ENCODE measurements at places on chromosomes 11 and 22.

- DNase-seq: no peak
These were observed 438 bp downstream of the ZW10 start for GRCh38 chr11:113773092-113773415.

DNA sequence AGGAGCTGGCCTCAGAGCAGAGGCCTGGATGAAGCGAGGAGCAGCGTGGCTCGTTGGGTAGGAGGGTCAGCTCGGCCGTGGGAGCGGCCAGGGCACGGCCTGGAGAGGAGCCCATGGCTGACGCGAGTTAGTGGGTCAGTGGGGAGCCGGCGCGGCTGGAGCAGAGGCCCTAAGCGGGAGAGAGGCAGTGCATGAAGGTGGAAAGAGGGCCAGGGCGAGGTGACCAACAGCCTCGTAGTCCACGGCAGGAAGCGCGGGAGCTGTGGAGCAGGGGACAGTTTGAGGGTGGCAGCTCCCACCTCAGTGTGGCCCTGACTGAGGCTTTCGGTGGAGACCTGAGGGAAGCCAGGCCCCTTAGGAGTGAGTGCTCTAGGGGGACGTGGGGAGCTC, 24.1 kb downstream of the DCPS start:
- no peak for DNase-seq

DNA sequence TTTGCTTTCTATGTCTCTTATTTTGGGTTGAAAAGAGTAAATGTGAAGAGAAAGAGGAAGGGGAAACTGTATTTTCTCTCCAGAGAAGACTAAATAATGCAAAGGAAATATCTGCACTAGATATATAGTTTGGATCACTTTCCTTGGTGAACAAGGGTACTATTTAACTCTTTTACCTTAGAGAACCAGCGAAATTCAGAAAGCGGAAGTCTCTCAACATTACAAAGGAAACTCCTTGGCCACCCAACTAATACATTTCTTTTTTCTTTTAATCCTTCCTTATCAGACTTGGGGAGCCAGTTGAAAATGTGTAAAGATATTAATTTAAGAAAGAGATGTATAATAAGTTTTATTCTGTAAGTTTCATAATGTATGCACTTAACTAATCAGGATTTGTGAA, 64.2 kb downstream of the SESN3 start:
- no peak for DNase-seq

- DNase-seq: no peak
These were observed 37.9 kb downstream of the ST14 start for GRCh38 chr11:130197386-130198035.

GRCh38 chr22:36344106-36344827, 43.5 kb downstream of the MYH9 start:
- no peak for DNase-seq

- DNase-seq: no peak
These were observed 27.3 kb downstream of the USP35 start for GRCh38 chr11:78216021-78216420.

DNA sequence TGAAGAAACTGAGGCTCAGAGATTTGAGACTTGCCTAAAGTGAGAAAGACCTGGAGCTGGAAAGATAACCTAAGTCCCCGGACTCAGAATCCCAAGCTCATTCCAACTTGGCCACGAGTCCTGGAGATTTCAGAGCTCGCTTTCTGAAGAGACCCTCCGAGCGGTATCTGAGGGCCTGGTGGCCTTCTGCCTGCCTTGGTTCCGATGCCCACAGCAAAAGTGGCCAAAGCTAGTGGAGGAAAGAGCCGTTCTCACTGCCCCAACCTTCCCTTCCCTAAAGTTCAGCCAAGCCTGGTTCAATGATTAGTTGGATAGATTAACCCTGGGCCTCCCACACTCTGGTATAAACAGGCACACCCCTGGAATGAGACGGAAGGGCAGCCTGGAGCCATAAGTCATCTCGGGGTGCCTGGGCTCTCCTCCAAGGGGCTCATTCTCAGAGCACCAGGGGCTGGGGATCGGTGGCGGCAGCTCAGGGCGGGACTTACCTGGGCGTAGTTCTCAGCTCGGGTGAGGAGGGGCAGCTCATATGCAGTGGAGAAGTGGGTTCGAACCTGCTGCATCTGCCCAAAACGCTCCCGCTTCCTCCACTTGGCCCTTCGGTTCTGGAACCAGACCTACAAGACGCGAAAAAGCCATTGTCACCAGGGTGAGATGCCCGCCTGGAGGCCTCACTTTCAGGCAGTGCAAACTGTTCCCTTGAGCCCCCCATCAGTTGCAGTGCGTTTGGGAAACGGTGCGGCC, 42.8 kb downstream of the ALX4 start:
- no peak for DNase-seq

- no peak for DNase-seq
These were observed 2.3 kb downstream of the OR51G1 start for GRCh38 chr11:4921796-4922195.

DNA sequence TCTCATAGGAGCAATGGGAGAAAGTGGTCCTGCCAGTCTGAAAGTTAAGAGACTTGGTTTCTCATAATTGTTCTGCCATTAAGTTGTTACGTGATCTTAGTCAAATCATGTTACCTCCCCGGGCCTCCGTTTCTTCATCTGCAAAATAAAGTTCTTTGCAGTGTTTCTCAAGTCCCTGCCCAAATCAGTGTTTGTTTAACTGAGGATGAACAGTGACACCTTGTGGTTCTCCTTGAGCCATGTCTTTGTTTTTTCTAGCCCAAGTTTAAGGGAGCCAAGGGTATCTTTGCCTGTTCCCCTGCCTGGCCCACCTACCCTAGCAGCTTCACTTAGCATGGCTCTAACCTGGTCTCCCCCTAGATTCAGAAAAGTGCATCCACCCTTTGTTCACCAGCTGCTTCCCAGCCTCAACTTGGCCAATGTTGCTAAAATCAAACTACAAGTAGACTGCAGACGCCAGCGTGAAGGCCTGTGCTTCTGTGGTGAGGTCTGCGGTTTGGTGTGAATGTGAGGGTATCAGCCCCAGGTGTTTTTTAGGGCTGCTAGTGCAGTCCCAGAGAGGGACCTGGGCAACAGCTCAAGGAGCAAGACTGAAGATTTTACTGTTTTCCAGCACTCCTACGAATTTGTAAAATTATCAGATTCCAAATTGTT, 35.5 kb downstream of the FZD4 start:
- DNase-seq: no peak

DNA sequence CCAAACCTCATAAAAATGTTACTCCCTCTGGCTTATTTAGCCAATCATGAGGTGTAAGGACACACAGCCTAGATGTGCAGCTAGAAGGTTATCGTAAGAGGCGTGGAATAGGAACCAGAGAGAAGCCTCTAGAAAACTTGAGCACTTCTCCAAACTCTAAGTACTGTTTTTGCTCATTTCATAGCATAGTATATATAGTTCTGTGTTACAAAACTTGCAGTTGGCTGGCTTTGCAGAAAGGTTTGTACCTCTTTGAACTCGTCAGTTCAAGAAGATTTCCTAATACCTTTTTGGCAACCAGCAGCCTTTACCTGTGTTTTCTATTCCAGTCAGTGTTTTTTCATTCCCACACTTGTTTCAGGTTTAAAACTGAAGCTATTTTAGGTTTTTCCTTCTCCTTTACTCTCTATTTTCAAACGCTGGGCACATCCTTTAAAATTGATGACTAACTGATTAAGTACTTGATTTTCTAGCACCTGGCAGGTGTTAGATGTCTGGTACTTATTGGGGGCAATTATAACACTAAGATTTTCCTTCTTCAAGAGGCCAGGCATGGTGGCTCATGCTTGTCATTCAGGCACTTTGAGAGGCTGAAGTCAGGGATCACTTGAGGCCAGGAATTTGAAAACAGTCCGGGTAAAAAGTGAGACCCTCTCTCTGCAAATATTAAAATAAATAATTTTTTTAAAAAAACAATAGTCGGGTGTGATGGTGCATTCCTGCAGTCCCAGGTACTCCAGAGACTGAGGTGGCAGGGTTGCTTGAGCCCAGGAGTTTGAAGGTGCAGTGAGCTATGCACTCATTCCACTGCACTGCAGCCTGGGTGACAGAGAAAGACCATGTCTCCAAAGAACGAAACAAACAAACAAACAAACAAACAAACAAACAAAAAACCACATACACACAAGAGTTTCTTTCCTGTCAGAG, 125.2 kb downstream of the LRRC4C start:
- DNase-seq: no peak

DNA sequence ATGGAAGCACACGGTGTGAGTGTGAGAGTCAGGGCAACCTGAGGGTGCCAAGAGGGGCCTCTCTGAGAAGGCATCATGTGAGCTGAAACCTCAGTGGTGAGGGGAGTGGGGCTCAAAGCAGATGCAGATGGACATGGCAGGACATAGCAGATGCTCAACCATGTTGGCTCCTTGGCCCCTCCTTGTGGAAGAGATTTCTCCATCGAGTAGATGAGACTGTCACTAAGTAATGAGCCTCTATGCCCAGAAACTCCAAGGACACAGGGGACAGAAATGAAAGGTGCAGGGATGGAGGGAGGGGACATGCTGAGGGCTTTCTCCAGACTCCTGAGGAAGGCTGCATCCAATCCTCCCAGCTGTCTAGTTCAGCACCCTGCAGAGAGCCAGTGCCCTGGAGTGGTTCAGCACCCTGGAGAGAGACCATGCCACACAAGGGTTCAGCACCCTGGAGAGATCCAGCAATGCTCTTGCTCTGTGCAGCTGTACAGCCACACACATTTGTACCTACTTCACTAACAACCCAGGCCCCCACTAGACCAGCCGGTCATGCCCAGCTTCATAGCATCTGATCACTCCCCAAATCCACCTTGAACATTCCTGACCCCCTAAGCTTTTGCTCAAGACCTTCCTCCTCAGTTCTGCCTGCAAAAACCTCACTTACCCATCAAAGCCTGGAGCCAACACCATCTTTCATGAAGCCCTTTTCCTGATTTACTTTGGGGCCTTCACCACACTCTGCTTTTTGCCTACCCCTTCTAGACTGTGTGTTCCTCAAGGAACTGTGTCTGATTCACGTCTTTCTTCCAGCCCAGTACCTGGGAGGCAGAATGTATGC, 252.0 kb downstream of the CTTN start:
- DNase-seq: no peak

GRCh38 chr11:72179049-72179803, 12.7 kb upstream of the FOLR1 start:
- DNase-seq: no peak

DNA sequence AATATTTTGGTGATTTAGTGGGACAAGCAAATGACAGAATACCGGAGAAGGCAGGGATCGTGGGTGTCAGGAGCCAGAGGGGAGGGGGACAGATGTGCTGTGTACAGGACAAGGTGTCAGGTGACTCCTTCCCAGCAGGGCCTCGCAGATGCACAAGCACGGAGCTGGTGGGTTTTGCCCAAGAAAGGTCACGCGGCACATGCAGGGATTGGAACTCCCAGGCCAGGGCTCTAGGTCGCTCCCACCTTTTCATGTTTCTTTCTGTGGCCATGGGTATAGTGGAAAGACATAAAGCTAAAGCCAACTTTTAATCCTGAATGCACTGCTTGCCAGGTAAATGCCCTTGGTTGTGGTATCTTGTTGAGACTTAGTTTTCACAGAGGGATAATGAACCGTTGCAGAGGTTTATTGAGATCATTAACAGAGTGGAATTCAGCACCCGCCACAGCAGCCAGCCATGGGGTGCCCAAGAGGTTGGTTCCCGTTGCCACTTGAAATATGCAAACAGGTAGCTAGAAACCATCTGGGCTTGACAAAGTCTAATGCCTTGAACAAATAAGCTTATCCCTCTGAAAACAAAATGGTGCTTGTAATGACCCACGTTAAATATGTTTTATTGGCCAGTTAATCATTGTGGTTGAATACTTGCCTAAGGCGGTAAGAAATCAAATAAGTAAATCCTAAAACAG, 10.1 kb downstream of the C22orf23 start:
- DNase-seq: no peak

DNA sequence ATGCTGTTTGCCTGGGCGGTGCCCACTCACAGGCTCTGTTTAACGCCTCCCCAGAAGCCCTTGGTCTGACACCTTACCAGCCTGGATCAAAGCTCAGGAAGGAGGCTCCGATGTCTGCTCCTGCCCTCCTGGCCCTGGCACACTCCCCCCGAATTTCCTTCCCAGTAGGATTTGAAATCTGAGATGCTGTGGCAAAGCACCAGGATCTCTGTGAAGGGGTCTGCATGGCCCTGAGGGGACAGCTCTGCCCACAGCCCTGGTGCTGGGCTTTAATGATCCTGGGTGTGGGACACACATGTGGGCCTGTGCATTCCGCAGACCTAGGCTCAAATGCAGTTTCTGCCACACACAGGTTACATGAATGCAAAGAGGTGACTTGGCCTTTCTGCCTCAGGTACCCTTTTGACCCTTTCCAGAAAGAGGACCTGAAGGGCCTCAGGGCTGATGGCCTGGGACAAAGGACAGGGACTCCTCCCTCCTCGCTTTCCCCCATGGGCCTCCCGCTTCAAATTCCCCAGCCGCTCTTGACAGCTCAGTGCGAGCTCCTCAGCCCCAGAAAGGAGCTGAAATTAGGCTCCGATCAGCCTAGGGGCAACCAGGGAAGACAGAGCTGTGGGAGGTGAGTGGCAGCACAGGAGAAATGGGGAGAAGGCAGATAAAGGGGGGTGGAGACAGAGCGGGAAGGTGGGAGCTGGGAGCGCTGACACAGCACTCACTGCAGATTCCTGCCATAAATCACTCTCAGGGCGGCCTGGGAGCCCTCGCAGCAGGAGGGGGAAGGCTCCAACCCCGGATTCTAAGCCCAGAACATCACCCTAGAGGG, 41.3 kb downstream of the TRIM29 start:
- DNase-seq: no peak

- DNase-seq: no peak
These were observed 943.3 kb downstream of the BRD1 start for GRCh38 chr22:48884324-48884723.

- DNase-seq: no peak
These were observed 12.7 kb downstream of the MYO18B start for GRCh38 chr22:25754527-25755202.

DNA sequence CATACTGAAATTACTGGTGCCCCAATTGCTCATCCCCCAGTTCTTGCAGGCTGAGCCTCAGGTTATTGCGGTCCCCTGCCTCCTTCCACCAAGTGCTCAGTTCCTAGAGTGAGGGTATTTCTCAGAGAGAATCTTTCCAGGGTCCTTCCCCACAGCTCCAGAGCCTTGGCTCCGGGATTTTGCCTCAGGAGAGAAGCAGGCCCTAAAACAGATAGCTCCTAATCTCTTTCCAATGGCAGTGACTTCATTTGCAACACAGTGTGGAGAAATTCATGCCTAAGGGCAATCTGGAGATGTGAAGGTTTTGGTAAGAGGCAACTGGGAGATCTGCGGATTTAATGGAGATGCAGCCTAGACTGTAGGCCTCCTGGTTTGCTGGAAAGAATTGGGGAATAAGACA, 2.9 kb downstream of the NF2 start:
- DNase-seq: no peak

GRCh38 chr11:124898263-124898680, 607 bp upstream of the ROBO4 start:
- DNase-seq: no peak

DNA sequence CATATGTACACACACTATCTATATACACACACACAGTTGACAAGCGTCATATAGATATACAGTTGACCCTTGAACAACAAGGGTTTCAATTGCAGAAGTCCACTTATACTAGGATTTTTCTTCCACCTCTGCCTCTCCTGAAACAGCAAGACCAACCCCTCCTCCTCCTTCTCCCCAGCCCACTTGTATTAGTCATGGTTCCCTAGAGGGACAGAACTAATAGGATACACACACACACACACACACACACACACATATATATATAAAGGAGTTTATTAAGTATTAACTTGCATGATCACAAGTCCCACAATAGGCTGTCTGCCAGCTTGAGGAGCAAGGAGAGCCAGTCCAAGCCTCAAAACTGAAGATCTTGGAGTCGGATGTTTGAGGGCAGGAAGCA, 92.9 kb downstream of the DHCR7 start:
- no peak for DNase-seq

All from stimulated activated CD8-positive, alpha-beta memory T cell treated with anti-CD3 and anti-CD28 coated beads, Interleukin-4, amount 100 ng/mL, for 1 hour (primary cell).